Hepatocyte (in vitro differentiated cells): ENCODE measurements at places on chromosomes 3 and 15. TPM values are rescaled to one million over a fixed set of nuclear protein-coding genes. Genes with fewer than 3 reads are reported as not detected.

DNA sequence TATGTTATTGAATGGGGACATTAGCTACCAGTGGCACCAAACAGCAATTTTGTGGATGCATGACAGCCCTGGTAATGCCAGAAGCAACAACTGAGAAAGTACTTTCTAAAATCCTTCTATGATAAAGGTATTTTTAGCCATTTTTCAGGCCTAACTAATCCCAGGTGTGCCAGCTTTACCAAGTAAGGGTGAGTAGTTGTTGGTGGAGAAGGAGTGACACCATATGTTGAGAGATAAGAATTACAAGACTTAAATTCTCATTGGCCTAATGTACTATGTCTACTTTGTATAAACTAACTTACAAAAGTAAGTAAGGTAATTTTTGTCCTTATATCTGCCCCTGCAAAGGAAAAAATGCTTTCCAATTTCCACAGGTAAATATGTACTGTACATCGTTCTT, 4.1 kb upstream of the COX17 start:
- peak; percentile 56 for DNase-seq

- no peak for DNase-seq
Observed at GRCh38 chr3:105773291-105773690, 95.5 kb downstream of the CBLB start.

- no peak for DNase-seq
Observed at GRCh38 chr3:179430277-179430870, 20.9 kb downstream of the GNB4 start.

- DNase-seq: peak; percentile 18
Observed at GRCh38 chr15:81809543-81809942, 236.3 kb downstream of the MEX3B start.

GRCh38 chr3:105862217-105862616, 6.6 kb downstream of the CBLB start:
- no peak for DNase-seq

DNA sequence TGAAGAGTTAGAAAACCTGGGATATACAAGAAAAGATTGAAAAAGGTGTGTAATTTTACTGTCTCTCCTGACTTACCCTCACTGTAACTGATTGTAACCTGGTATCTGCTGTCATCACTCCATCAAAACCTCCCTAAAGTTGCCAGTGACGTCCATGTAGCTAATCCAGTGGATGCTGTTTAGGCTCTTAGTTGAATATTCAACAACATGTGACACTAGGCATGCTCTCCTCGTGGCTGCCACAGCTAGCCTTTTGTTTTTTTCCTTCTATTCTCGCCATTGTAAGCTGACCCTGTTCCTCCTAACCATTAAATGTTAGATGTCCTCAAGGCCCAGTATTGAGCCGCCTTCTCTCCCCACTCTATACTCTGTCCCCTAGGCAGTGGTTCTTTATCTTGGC, 41.6 kb downstream of the GADL1 start:
- DNase-seq: no peak

The CACNA2D2 gene
- polyA plus RNA-seq: 1.4 and 1.5 TPM in 2 replicates

The PARP15 gene
- polyA plus RNA-seq: 0.30 and 0.58 TPM in 2 replicates
